ENCODE measurements at places on chromosomes 2 and 18. TPM values are rescaled to one million over a fixed set of nuclear protein-coding genes. Genes with fewer than 3 reads are reported as not detected.

GRCh38 chr2:64017811-64018700 lies 1.2 kb downstream of the VPS54 start:
- peak; percentile 54 for DNase-seq

GRCh38 chr2:205650450-205650849 lies 31.9 kb upstream of the NRP2 start:
- peak; percentile 56 for DNase-seq

- DNase-seq, result no peak
Measured at GRCh38 chr18:32769071-32769585, 3.7 kb downstream of the KLHL14 start.

DNA sequence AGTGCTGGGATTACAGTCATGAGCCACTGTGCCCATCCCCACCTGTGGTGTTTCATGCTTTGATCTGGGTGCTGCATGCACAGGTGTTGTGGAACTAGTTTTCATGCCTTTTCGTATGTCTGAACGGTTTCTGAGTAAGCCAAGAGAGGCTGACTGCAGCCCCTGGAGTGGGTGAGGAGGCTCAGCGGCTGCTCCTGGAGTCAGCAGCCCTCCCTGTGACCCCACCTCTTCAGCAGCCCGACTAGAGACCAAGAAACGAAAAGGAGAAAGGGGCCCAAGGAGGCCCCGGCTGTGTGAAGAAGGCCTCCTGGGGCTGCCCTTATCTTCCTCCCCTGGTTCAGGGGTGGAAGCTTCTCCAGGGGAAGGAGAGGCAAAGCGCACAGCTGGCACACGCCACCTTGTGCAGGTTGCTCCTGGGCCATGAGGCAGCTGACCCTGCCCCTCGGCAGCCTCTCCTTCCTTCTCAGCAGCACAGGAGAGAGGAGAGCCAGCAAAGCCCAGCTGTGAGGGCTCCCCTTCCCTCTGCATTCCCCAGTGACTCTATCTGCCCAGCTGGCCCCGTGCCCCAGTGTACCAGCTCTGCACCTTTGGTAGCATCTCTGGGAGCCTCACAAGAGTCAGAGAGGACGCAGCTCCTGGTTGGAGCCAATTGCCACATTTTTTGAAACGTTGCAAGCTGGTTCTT lies 182.5 kb upstream of the HS6ST1 start:
- no peak for DNase-seq

Gene MAP3K19
- total RNA-seq, result not detected

All from dermis blood vessel endothelial cell (primary cell).